Left cardiac atrium (tissue), 4 donors: ENCODE measurements at places on chromosomes 1 and 21.

DNA sequence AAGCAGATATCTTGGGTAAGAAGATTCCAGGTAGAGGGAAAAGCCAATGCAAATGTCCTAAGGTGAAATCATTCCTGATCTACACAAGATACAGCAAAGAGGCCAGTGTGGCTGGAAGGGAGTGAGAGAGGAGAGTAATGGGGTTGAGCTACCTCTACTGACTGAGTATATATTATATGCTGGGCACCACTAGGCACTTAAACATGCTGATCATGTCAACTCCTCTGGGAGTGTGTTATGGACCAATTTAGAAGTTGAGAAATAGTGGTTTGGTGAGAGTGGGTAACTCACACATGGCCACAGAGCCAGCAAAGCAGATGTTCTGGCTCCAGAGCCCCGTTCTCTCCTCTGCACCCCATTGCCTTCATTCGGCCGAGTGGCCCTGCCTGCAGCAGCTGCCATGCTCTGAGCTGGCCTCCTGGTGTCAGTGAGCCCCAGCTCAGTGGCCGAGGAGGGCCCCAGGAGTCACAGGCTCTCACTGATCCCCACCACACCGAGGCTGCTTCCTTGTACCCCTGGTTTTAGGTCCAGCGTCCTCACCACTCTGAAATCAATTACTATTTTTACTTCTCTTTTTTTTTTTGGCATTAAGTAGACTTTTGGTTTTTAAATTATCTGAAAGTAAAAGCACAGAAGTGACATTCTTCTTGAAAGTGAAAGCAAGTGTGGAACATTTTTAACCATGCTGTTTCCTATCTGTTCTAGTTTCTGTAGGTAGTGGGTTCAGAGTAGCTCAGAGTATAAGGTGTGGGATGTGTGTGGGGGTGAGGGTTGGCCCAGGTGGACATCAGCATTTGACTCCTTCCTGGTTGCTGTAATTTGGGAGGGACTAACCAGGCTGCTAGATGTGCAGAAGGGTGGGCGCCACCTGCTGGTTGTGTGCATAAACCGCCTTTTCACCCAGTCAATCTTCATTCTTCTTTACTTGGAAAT is 45.8 kb upstream of the CRNN start:
- peak; percentile 80 for DNase-seq

DNA sequence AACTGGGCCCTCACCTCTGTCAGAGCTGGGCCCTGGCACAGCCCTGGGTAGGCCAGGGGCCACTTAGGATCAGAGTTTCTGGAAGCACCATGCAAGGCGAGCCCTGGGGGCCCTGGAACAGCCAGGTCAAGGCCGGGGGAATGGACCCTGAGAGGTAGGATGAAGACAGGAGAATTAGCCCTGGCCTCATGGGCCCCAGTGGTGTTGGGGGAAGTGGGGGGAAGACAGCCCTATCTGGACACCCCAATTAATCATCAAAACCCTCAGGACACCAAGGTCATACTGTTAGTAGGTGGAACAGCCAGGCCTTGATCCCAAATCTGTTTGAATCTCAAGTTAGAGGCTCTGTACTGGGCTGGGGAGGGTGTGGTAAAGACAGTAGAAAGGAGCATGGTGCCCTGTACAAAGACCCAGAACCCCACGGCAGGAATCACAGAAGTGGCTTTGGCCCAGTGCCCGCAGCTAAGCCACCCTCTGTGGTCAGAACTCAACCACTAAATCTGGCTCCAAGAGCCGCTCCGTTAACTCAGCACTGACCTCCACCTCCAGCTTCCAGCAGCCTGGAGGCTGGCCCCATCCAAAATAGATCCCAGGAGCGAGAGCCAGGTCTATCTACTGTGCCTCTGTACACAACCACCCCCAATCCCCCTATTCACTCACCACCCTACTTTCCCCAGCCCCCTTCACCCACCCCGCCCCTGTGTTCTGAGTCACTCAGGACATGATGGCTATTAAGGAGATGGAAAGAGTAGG is 14.0 kb upstream of the TRIM63 start:
- DNase-seq: peak; percentile 60

GRCh38 chr1:116380499-116381242 is 7.6 kb downstream of the ATP1A1 start:
- no peak for DNase-seq

DNA sequence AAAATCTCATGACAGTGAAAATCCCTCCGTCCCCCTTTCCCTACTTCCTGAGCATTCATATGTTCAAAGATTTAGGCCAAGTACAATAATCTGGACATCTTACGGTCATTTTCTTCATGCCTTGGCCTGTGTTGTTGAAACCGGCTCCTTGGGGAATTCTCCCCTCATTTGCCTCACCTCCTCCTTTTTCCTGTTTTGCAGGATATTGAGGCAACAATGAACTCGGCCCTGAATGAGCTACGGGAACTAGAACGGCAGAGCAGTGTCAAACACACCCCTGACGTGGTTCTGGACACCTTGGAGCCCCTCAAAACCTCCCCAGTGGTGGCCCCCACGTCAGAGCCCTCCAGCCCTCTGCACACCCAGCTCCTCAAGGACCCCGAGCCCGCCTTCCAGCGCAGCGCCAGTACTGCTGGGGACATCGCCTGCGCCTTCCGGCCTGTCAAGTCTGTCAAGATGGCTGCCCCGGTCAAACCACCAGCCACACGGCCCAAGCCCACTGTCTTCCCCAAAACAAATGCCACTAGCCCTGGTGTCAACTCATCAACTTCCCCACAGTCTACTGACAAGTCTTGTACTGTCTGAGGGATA is 9.3 kb upstream of the IKBKE start:
- peak; percentile 37 for DNase-seq

- DNase-seq: no peak
Measured at GRCh38 chr1:44412601-44413000, 7.5 kb downstream of the RNF220 start.

DNA sequence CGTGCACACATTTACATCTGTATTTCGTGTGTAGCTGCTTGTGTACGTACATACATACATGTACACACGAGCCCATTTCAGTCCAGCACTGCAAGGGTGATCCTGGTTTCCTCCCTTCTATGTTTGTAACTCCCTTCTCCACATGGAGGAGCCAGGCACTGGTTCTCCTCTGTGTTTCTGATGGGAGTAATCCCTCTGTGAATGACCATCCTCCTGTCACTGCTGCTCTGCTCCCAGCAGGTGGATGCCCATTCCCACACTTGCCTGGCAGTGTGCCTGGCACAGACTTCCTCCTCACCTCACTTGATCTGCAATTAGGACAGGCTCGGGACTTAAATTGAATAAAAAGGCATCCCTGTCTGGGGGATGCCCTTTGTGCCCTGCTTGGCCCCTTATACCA is 37.1 kb downstream of the TRAPPC10 start:
- DNase-seq: no peak

DNA sequence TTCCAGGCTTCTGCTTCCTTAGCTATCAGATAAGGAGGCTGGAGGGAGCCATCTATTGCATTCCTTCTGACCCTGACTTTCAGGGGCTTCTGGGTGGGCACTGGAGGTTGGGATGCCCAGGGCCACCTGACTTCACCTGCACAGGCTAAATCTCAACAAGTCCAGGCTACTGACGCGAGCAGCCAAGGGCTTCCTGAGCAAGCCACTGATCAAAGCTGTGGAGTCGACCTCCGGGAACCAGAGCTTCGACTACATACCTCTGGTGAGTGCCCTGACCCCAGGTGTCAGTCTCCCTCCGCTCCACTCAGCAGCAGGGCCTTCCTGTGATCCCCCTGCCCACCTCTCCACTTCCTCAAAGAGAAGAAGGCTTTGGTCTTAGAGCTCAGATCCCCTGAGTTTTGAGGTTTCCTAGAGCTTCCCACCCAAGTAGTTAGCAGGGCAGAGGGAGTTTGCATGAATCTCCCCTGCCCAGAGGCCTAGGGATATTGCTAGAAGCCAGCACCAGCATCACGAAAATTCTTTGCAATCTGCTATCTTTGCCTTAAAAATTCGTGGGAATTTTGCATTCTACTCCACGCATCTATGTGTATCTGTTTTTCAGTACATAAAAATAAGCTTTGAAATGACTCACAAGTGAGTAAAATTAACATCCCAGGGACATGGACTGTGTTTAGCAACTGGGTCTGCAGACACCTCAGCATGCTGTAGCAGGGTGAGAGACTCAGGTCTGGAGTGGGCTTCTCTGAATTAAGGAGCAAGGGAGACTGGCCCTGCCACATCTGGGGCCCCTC is 61.4 kb downstream of the VWA5B1 start:
- DNase-seq: no peak
